ENCODE measurements at places on chromosomes 6 and 20.

- no peak for DNase-seq
Measured at GRCh38 chr6:7401075-7401474, 11.5 kb downstream of the RIOK1 start.

- DNase-seq = no peak
Measured at GRCh38 chr6:44227148-44227793, 3.9 kb downstream of the SLC29A1 start.

DNA sequence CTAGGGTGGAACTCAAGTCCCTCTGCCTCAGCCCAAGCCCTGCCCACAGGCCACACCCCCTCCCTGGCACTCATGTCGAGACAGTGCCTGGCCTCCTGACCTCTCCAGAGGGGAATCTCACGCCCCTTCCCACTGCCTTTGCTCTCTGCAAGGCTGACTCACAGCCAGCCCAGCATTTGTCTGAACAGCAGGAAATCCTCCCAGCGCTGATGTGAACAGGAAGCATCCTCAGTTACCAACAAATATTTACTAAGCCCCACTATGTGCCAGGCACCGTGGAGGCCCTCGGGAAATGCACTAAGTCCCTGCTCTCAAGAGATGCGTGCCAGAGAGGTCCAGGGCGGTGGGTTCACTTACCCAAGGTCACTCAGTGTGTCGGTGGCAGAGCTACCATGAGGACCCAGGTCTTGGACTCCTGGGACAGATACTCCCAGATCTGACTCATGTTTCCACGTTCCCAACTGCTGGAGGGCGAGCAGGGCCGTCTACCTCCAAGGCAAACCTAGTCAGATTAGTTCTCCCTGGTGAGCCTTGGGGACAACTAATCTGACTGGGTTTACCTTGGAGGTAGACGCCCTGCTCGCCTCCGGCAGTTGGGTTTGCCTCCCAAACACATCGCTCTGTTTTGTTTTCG, 7.8 kb downstream of the ADA start:
- peak; percentile 66 for DNase-seq

- no peak for DNase-seq
Measured at GRCh38 chr6:146543940-146544615, 445 bp downstream of the RAB32 start.

GRCh38 chr6:43942011-43942442, 172.0 kb downstream of the VEGFA start:
- no peak for DNase-seq

DNA sequence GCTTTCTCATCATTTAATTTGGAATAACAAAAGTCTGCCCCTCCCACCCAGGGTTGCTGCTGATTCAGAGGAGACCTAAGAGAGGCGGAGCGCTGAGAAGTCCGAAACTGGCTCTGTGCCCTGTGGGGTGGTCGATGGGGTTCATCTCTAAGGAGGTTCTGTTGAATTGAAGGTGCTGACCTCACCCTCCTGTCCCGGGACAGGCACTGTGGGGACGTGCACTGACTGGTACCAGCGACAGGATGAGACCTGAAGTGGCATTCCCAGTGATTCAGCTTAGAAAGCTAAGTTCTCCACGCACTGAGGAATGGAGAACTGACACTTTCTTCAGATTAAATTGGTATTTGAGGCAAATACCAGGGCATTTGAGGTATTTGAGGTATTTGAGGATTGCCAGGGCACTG, 1.3 kb downstream of the GUCA1B start:
- DNase-seq = no peak

- no peak for DNase-seq
Measured at GRCh38 chr20:41432746-41433145, 66.1 kb upstream of the EMILIN3 start.

DNA sequence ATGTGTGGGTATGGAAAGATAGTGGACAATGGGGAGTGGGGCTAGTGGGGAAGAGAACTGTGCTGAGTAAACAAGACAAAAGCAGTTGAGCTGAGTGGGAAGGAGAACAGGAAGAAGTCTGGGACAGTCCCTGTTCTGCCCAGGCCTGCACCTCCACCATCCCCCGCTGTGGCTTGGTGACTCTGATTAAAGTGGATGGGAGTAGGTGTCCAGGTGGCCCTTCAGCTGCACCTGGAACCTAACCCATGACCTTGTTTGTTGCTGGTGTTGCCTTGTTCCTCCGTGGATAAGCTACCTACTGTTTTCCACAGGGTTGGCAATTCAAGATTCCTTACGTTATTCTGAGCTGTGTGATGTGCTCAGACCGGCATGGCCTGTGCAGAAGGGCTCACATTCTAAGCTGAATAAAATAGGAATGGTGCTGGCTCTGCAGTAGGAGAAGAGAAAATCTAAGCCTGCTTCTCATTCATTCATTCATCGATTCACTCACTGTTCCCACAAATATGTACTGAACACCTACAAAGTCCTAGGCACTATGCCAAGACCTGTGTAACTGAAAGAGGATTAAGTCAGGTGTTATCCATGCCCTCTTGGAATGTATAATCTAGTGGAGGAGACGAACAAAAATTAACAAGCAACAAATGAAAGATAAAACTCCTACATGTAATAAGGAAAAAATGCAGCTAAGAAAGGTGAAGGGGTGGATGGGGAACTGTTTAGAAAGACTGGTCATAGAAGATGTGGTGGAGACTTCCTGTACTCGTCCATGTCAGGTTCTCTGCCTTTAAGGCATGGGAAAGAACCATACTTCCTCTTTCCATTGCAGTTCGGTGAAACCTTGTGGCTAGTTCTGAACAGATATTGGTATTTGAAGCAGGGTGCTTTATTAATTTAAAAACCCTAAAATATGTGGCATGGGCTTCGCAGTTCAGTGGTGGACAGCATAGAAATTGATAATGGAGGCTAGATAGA, 10.1 kb upstream of the CALHM6 start:
- DNase-seq = no peak

DNA sequence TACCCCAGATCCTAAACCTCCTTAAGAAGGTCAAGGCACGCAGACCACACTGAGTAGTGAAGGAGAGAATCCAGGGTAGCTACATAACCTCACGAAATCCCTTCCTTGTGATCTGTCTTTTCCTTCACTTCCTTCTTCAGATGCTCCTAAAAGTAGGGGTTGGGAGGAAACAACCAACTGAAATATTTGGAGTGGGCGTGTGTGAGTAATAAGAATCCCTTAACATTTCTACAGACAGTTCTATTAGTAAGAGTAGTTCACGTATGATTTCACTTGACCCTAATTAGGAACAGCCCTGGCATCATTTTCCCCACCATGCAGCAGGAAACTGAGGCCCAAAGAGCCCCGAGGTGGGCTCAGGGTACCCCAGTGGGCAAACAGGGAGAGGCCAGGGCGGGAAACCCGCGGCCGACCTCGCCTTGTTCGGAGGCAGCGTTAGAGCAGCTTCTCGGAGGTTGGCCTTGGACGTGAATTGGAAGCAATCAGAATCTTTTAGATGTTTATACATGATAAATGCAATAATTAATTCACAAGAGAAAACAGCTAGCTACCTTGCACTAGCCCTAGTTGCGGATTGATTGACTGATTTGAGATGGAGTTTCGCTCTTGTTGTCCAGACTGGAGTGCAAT, 859 bp upstream of the RAE1 start:
- no peak for DNase-seq

DNA sequence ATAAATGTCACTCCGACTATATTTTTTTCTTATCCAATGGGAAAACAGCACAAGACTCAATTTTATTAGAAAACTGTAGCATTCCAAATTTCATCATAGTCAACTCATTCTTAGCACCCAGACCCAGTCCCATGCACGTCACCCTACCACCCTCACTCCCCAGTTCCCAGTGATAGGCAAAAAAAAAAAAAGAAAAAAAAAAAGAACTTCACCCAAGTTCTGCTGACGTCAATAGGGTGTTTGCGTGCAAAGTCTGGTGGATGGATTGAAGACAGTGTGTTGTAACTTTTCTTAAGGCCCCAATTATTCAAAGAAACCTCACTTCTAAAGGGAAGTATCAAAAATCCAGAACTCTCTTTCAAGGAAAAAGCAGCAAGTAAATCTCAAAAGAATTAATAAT, 213.9 kb upstream of the PRDM1 start:
- DNase-seq = no peak

- DNase-seq = no peak
Measured at GRCh38 chr20:11234608-11235007, 560.8 kb upstream of the JAG1 start.

DNA sequence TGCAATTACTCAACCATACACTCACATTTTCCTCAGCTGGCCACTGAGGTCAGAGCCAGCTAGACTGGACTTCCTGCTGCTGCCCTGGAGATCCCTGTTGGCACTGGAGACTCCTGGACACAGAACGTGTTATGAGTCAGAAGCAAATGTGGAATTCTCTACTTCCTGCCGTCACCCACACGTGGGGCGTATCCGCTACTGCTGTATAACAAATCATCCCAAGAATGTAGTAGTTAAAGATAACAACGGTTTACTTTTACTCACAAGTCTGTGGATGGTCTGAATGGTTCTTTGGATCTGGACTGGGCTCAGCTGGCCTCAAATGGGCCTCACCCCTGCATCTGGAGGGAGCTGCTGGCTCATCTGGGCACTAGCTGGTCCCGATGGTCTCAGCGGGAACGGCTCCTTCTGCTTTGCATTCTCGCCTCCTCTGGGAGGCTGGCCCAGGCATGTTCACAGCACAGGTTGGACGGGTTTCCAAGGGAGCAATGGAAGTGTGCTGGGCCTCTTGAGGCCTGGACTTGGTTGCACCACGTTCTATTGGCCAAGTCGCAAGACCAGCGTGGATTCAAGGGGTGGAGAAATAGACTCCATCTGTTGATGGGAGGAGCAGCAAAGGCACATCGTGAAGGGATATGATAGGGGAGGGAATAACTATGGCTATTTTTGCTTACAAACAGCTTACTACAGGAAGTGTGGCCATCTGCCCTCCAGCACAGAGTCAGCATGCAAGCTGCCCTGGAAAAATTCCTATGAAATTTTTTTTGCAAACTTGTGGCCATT, 118.5 kb downstream of the SNX5 start:
- DNase-seq = no peak

DNA sequence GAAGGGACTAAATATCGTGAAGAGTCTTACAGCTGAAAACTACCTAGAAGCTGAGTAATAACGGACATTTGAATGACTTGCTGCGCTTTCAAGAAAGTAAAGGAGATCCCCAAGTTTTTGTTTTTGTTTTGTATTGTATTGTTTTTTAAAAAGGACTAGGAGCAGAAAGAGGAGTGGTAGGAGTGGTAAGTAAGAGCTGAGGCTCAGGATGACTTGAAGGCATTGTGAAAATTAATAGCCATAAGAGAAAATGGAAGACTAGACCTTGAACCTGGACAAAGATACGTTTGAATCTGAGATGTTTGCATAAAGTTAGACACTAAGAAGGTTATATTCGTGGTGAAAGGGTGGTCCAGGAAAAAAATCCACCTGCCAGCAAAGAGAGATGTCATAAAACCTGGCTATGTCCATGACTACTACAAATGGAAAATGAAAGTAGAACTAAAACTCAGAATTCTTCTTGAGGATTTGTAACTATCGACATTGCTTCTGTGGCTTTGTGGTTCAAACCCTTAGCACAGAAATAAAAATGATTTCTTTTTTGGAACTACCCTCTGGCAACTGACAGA, 824.8 kb upstream of the FLRT3 start:
- DNase-seq = no peak

GRCh38 chr6:50102676-50103075, 52.9 kb upstream of the DEFB112 start:
- no peak for DNase-seq

GRCh38 chr20:53647286-53647821, 53.7 kb upstream of the ZNF217 start:
- no peak for DNase-seq

GRCh38 chr20:53252002-53252401, 279.8 kb downstream of the TSHZ2 start:
- no peak for DNase-seq

- DNase-seq = no peak
Measured at GRCh38 chr6:110589865-110590513, 113.6 kb upstream of the SLC22A16 start.

DNA sequence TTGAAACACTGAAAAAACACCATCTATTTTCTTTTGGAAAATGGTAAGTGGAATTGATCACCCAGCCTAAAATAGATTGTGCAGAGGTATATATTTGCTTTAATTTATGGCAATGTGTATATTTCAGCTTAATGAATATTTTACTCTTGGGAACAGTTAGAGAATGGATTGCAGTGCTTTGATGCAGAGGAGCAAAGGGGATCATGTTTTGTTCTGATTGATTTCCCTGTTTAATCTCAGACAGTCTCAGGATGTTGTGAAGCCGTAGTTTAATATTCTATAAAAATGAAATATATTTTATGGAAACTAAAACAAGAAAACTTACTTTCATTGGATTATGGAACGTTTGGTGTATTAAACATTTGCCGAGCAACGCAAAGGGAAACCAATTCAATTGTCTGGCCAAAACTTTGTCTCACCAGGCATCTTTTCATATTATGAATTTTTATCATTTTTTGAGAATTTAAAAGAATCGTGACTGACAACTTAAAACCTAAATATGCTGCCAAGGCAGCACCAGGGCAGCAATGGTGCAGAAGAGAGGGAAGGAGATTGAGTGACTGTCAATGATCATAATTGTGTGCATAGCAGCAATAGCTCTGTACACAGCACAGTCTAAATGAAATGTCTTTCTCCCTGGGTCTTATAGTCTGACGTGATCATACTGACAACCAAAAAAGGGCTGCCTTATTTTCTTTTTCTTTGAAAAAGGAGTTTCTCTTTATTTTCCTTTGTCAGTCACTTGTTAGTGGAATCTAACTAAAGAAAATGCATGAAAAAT, 105.5 kb upstream of the EPHA7 start:
- no peak for DNase-seq

DNA sequence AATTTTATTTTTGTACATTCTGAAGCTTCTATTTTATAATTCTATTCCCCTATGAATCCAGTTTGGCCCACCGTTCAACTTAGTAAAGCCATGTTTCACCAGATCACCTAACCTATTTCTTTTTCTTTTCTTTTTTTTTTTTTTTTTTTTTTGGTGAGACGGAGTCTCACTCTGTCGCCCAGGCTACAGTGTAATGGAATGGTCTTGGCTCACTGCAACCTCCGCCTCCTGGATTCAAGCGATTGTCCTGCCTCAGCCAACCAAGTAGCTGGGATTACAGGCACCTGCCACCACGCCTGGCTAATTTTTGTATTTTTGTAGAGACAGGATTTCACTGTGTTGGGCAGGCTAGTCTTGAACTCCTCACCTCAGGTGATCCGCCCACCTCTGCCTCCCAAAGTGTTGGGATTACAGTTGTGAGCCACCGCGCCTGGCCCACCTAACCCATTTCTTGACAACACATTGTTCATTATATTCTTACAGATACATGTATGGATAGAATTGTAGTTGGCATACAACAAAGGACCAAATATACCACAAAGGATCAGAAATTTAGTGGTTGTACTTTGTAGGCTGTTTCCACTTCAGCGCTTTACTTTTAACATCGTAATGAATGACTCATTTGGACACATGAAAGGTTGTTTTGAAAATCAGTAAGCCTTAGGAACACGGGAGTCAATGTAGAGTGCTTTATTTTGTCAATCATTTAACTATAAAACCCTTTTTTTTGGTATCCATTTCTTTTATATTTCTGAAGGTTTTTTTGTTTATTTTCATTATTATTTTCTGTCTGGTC, 63.2 kb downstream of the GJA1 start:
- no peak for DNase-seq

- no peak for DNase-seq
Measured at GRCh38 chr20:18042229-18042628, 15.5 kb downstream of the OVOL2 start.

Measured in T-helper 22 cell (primary cell).